ENCODE measurements at places on chromosomes 12 and 14. TPM values are rescaled to one million over a fixed set of nuclear protein-coding genes. Genes with fewer than 3 reads are reported as not detected.

Gene KRT4
- total RNA-seq, result not detected

DNA sequence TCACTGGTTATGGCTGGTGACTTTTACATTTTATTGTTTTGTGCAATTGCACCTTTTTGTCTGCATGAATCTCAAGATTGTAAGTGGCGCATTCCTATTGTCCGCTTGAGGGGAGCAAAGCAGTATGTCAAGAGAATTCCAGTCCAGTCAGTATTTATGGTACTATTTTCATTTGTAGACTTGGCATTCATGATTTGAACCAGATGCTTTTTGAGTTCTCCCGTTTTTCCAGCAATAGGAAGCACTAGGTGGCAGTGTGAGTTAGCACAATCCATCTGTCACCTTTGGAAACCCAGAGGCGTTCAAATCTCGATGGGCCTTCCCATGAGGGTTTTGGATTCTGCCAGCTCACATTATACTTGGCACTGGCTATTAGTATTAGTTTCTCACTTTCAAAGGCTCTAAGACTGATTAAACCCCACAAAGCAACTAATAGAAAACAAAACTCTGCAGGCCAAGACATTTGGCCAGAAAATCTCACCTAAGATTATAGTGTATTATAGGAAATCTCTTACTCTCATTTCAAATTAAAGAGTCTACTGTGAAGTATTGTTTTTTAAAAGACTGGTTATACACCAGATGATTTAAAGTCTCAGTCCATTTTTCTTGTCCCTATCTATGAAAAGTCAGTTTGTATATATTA lies 2.2 kb downstream of the DACT1 start:
- peak; percentile 41 for DNase-seq

Gene C14orf39
- not detected for total RNA-seq

Gene C12orf54
- total RNA-seq, result not detected

- no peak for DNase-seq
These were observed 54.1 kb upstream of the ARHGAP5 start for GRCh38 chr14:32022938-32023466.

GRCh38 chr12:4956054-4956453 lies 46.3 kb downstream of the KCNA1 start:
- no peak for DNase-seq

- no peak for DNase-seq
These were observed 229.2 kb downstream of the EMP1 start for GRCh38 chr12:13425766-13426165.

DNA sequence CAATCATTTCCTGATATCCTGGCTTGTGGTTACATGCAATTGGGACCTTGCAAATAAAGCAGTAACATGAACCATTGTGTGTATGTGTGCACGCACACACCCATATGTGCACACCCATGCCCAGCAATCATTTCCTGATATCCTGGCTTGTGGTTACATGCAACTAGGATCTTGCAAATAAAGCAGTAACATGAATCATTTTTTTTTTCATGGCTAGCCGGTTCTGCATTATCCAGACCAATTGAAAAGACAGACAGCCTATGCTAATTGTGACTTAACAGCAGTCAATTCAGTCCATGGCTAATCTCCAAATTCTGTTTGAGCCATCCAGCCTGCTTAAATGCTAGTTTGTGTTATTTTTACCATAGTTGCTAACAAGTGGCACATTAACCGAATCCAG lies 134.3 kb downstream of the TTC7B start:
- DNase-seq, result no peak

Gene PTHLH
- total RNA-seq, result not detected

Gene CBLN3
- total RNA-seq, result 12.2 TPM

Gene KLHL28
- 12.3 TPM for total RNA-seq

Gene ISM2
- 0.41 TPM for total RNA-seq

- DNase-seq, result no peak
These were observed 349.5 kb upstream of the RGS6 start for GRCh38 chr14:71582705-71583104.

- no peak for DNase-seq
These were observed 12.5 kb upstream of the CIPC start for GRCh38 chr14:77085538-77085937.

DNA sequence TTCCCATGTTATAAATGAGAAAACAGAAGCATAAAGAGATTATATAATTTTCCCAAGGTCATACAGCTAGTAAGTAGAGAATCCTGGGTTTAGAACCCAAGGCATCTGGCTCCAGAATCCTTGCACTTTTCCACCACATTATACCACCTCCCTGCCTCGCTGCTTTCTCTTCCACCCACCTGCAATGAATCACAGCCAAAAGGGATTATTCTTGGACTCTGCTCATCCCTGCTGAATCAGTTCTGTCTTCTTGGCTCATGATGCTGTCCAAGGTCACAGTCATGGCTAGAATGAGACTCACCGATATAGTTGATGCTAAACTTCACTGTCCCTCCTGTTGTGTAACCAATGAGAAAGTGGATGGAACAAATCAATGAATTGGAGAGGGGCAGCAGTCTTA lies 356.6 kb downstream of the FUT8 start:
- DNase-seq, result no peak

DNA sequence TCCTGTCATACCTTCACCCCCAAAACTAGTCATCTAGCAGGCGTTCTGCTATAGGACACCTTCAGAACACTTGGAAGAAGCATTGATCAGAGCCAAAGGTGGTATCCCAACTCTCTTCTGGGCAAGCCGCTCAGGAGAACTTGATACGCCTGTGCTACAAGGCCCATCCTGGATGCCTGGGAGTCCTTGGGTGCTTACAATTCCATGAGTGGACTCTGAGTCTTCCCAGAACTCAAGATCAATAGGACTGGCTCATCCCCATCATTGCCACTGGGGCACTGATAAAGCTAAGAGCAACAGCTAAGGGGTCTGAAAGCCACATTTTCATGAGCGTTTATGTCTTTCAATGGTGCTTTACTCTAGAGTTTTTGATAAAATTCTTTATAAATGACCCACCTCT lies 1.9 kb downstream of the SPTB start:
- DNase-seq, result no peak

DNA sequence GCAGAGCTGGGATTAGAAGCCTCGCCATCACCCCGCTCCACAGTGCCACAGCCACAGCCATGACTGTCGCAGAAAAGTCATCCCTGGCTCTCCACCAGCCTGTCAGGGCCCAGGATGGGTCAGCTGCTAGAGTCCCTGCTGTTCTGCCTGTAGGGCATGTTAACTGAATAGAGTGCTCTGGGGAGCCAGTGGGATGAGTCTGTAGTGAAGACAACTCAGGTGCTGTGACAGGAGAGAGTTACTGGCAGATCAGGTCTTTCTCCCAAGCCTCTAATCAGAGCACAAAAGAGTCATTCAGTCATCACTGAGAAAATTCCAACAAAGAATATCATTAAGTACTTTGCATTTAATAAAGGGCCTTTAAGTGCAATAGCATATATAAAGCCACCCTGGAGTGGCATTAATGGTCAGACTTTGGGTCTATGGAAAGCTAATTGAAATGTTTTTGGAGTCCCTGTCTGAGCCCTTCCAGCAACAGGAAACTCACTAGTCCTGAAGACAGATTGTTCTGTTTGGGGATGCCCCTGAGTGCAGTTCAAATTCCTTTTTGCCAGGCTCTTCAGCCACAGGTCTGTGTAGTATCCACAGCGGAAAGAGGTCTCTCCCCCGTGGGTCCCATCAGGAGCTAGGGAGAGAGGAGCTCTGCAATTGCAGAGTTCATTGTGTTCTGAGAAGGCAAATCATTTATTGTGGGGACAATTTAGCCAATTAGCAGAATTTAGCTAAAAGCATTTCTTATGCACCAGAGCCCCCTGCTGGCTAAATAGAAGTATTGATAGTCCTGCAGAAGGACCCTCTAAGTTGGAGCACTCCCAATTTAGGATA lies 45.2 kb upstream of the C14orf132 start:
- DNase-seq, result peak; percentile 42

- no peak for DNase-seq
These were observed 17.3 kb upstream of the TIGAR start for GRCh38 chr12:4303750-4304149.

Gene CLEC14A
- not detected for total RNA-seq

DNA sequence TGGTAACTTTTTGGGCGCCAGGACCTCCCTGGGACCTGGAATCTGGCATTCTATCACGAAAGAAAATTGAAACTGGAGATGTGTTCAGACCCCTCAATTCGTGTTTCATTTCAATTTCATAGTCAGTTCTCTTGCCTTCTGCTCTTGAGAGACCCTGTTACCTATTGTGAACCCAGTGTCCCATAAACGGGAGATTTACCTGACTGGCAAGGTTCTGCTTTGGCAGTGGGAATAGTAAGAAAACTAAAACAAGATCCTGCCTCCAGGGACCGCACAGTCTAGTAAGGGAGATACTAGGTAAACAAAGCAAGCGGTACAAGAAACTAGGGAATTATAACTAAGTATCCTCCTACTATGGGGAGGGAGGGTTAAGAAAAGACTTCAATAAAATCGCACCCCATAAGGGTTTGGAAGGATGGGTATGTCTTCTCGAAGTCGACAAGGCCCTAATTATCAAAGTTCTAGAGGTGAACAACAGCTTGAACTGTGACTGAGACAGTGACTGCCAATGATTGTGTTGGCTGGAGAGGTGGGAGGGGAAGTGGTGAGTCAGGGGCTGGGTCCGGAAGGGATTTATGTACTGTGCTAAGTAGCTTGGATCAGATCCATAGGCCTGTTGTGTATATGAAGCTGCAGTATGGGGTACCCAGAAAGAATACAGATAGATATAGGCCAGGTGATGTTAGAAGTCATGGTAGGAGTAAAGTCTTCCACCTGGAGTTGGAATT lies 754 bp downstream of the ACSS3 start:
- DNase-seq, result no peak

Gene ARG2
- 11.9 TPM for total RNA-seq

DNA sequence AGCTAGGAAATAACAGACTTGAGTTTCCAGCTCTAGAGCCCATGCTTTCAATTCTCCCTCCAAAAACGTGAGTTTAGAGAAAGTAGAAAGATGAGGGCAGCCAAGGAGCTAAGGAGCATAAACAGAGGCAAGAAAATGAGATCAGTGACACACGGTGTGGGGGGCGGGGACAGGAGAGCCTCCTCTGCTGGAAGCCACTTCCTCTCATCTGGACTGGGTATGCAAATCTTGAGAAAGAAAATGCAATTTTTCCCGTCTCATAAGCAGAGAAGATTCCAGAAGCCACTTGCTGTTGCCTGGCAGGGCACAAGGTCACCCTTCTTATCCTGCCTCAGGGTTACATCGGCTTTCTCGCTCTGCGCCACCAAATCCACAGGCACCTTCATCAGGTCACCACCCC lies 6.0 kb downstream of the OR10P1 start:
- peak; percentile 63 for DNase-seq

- DNase-seq, result no peak
These were observed 18.3 kb downstream of the TRIP11 start for GRCh38 chr14:92021523-92021922.

DNA sequence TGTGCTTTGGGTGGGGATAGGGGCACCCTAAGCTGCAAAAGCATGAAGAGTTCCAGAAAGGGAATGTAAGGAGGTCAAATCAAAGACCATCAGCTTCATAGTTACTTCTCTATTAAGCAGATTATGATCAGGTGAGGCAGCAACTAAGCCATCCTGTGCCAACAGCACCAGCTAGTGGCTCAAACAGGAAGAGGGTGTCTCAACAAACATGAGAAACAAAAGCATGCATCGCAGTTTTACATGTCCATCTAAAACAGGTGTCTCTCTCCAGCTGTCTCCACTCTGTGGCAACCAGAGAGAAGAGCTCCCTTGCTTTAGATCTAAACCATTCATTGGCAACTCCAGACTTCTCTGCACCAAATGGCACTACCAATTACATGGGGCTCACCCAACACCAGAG lies 52.9 kb downstream of the ACTN1 start:
- peak; percentile 51 for DNase-seq

DNA sequence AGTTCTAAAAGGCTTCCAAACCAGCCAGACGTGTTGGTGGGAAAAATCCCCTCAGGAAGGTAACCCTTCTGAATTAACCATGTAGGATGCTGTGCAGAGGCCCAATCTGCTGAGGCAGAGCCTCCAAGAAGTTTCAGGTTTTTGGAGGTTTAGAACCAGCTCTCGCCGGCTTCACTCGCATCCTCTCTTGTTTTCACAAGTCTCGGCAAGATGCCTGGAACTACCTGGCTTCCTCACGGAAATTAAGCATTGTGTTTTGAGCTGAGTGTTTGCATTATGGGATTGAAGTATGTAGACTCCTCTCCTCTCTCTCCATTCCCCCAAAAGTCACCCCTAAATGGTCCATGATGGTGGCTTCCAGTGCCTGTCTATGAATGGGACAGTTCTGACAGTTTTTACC lies 20.6 kb downstream of the LTBP2 start:
- no peak for DNase-seq

GRCh38 chr12:104665296-104665695 lies 208.5 kb downstream of the CHST11 start:
- DNase-seq, result peak; percentile 66

Gene FOXG1
- not detected for total RNA-seq

Gene SYNDIG1L
- total RNA-seq, result not detected

Gene SLC17A8
- total RNA-seq, result not detected

Gene OLR1
- total RNA-seq, result not detected

DNA sequence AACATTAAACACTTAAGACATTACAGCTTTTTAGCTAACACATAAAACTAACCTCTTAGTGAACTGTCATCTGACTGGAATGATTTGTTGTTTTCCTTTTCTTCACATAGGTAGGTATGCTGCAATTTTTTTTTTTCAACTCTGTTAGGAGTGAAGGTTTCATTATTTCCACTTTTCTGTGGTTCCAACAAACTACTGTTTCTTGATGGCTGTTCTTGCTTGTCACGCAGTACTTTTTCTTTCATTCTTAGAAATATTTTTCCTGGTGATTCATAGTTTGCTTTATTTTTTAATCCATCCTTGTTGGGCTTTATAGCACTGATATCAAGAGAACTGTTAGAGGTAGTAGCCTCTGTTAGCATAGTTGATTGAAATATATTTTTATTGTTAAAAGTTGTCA lies 6.3 kb downstream of the MIS18BP1 start:
- no peak for DNase-seq

- DNase-seq, result no peak
These were observed 98.6 kb downstream of the NT5DC3 start for GRCh38 chr12:103742349-103742932.

GRCh38 chr14:100671386-100671901 lies 55.2 kb upstream of the DLK1 start:
- DNase-seq, result no peak

Gene EPYC
- not detected for total RNA-seq

Gene GPR135
- 0.98 TPM for total RNA-seq

- DNase-seq, result no peak
These were observed 192.3 kb downstream of the NUAK1 start for GRCh38 chr12:105946493-105946901.

Gene PAPLN
- total RNA-seq, result 0.30 TPM

Gene GPR132
- total RNA-seq, result 27.7 TPM

DNA sequence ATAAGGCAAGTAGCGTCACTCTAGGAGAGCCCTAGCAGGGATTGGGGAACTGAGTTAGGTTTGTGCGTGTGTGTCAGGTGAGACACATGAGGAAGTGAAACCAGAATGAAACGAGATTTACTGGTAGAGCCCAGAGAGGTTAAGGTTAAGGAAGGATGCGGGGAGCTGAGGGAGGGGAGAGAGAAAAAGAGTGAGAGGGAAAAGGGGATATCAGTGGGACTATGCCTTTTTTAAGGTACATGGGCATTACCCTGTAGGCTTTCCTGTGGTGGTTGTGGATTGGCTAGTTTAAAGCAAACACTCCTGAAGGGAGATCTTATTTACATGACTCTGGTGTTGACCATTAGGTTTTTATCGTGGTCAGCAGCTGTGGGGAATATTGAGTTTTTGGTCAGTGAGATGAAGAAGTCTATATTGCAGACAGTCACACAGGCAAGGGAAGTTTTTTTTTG lies 13.9 kb downstream of the ZDHHC17 start:
- DNase-seq, result no peak

- DNase-seq, result no peak
These were observed 98.1 kb upstream of the FGD4 start for GRCh38 chr12:32301216-32301615.

GRCh38 chr14:102182190-102182589 lies 42.5 kb downstream of the WDR20 start:
- DNase-seq, result no peak
